Stimulated activated CD8-positive, alpha-beta memory T cell treated with anti-CD3 and anti-CD28 coated beads, Interleukin-2, amount 100 ng/mL, for 1 hour (primary cell): ENCODE measurements at places on chromosomes 4 and X.

GRCh38 chrX:42770566-42770965 lies 7.4 kb downstream of the PPP1R2C start:
- DNase-seq: no peak

DNA sequence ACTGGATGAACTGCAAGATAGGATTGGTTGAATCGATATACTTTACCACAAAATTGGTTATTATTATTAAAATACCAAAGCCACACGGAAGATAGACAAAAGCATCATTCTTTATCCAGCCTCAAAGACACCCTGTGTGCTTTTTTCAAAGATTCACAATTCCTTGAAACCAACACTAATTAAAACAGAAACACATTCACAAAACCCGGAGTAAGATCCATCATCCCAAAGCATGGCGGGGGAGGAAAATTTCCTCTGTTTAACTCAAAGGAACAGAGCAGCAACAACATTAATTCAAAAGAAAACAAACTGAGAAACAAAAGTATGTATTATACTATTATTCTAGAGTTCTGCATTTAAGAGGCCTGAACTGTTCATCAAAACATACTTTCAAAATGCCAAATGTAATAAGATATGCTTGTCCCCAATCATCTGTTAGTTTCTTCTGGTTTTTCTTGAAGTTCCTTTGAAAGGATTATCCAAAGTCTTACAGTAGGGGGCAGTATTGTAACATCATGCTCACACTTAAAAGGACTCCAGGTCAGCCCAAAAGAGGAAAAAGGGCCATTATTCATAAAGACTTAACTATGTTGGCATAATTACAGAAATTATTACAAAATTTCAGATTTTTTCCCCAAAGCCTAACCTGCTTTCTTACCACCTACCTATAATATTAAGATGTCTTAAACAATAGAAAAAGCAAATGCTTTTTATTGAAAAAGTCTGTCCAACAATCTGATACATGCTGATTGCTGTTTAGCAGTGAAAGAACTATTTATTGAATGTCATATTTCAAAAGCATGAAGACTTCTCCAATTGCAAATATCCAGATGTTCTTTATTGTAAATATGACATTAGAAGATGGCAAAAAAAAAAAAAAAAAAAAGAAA lies 168.7 kb downstream of the SCFD2 start:
- no peak for DNase-seq

DNA sequence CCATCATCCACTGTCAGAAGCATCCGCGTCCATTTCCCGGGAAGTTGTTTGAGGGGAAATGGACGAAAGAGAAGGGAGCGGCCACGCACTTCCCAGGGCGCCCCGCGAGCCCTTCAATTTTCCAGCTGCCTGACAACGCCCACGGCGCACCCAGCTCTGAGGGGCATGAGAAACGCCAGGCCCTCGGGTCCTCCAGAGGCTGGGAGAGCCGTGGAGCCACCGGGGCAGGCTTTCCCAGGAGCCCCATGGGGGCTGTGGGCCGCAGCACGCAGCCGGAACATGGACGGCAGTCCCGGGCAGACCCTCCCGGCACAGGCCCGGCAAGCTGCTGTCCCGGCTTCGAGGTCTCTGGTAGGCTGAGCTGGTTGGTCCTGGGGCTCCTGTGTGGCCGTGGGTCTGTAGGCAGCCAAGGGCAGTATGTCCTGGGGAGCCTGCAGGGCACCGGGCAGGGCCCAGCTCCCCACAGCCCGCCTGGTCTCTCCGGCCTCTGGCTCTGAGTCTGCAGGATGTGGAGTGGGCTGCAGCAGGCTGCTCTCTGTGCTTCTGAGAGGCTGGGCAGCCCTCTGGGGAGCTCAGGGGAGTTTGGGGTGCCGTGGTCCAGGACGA lies 115.2 kb downstream of the FAM53A start:
- DNase-seq: no peak

GRCh38 chr4:175246941-175247340 lies 328.8 kb downstream of the ADAM29 start:
- no peak for DNase-seq

DNA sequence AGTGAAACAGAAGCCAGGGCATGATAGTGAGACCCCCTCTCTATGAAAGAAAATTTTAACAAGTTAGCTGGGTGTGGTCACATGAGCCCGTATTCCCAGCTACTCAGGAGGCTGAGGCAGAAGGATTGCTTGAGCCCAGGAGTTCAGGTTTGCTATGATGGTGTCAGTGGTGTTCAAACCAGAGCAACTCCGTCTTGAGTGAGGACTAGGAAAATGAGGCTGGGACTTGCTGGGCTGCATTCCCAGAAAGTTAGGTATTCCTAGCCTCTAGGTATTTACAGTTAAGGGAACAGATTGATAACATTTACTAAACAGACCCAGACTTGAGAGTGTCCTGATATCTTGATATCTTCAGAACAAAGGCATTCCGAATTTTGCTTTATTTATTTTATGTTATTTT lies 37.0 kb upstream of the NOCT start:
- no peak for DNase-seq

- DNase-seq: no peak
These were observed 206.7 kb downstream of the RASL11B start for GRCh38 chr4:53068755-53069330.

DNA sequence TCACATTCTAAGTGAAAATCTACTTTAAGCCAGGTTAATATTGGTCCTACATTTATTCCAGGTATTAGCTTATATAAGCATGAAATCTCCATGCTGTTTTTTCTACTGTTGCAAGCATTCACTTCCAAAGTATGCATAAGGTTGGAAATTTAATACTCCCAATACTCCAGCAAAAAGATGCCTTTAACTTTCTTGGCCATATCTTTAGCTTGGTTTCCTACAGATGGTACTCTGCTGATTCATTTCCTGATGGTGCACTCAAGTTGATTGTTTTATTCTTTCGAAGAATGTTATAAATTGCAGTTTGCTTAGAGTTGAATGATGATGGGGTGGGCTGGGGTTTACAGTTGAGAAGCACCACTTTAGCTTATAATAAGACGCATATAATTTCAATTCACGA lies 330.2 kb downstream of the PTTG2 start:
- no peak for DNase-seq

GRCh38 chr4:84319124-84319523 lies 180.0 kb downstream of the NKX6-1 start:
- no peak for DNase-seq

- no peak for DNase-seq
These were observed 68.9 kb upstream of the BMP2K start for GRCh38 chr4:78707268-78707667.

DNA sequence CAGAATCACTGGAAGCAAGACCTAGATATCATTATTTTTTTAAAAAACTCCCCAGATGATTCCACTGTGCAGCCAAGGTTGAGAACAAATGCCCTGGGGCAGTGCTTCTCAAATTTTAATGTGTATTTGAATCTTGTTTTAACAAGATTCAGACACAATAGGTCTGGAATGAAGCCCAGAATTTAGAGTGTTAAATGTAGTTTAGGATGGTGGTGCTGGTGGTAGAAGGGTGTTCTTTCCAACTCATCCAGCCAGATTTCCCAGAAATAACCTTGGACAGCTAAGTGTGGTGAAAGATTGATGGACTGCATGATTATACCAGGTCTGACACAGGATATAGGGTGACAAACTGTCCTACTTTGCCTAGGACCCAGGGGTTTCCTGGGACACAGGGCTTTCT lies 120.1 kb upstream of the MED14 start:
- no peak for DNase-seq

DNA sequence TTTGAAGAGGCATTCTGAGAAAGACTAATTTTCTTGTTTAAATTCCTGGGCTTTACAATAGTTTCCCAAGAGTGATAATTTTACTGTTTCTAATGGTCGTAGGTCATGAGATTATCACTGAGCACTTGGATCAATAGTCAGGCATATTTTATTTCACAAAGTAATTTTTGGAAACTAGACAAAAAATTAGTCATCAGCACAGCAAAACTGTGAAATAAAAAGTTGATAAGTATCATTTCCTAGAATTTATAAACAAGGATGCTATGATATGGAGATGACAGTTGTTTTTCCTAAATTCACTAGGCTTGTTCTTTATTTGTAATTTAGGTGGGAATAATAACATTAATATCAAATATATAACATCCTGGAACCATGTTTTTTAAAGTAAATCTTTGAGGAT lies 33.0 kb downstream of the SULT1B1 start:
- no peak for DNase-seq
